ENCODE measurements at places on chromosomes 12 and 14. TPM values are rescaled to one million over a fixed set of nuclear protein-coding genes. Genes with fewer than 3 reads are reported as not detected.

DNA sequence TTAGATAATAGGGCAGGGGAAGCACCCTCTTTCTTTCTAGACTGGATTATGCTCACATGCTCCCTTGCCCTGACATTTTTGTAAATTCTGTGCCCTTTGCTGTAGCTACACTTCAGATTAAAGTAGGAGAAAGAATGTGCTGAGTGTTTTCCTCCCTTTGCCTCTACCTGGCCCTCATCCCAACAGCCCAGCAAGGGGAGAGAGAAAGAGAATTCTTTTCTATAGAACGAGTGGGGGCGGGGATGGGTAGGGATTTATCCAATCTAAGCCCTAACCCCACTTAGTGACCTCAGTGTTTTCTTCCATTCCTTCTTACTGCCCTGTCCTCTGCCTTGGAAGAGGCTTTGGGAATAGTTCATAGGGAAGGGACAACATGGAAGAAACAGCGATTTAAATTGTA is 13.5 kb downstream of the GPR84 start:
- DNase-seq, result no peak

DNA sequence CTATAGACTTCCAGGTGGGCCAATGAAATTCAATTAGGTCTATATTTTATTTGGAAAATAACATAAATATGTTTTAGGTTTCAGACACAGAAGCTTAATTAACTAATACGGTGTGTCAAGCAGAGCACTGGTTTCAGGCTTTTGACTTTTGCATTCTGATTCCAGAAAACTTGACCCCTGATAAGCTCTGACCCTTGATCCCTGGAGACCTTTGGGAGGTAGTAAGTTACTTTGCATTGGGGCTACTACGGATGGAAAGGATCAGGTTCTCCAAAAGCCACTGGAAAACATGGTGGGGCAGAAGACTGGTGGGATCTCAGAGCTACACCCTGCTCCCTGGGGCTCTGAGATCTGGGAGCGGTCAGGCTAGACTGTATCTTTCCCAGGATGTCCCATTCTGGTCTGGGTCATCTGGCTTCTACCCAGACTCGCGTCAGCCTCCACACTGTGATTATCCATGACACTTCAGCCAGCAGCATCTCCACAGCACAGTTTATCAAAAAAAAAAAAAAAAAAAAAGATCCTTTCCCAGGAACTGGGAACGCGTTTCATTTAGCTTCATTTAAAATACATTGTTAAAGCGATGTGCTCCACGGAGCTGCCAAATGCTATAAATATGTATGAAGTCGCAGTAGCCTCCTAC is 17.8 kb upstream of the EMP1 start:
- DNase-seq, result peak; percentile 87

- DNase-seq, result no peak
Measured at GRCh38 chr12:49352351-49352750, 5.7 kb downstream of the DNAJC22 start.

DNA sequence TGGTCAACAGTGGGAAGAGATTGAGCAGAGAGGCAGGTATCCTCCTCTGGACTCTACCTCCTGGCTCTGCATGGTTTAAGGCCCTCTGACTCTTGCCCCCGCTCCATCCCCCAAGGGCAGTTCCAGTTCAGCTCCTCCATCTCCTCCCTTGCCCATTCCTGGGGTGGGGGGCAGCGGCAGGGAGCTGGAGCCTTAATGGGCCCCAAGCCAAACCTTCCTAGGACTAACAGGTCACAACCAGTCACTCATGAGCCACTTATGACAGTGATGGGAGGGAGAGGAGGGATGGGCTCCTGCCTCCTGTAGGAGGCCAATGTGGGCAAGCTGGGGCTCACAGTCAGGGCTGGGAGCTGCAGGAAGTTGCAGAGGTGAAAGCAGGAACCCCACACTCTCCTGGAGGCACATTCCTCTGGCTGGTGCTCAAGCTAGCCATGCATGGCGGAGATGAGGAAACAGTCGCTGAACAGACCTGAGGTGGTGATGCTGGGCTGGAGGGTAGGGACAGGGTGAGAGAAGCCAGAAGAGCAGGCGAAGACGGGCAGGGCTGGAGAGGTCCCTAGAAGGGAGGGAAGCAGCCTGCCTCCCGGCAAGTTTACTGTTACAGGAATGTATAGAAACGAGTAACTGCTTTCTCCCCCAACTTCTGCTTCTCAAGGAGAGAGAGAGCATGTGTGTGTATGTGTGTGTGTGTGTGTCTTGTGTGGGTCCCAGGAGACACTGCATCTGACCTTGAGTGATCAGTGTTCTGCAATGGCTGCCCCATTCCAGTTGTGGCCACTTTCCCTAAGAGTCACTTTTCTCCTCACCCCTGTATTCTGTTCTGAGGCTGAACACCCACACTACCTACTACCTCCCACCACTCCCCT is 5.0 kb upstream of the RAPGEF3 start:
- no peak for DNase-seq

DNA sequence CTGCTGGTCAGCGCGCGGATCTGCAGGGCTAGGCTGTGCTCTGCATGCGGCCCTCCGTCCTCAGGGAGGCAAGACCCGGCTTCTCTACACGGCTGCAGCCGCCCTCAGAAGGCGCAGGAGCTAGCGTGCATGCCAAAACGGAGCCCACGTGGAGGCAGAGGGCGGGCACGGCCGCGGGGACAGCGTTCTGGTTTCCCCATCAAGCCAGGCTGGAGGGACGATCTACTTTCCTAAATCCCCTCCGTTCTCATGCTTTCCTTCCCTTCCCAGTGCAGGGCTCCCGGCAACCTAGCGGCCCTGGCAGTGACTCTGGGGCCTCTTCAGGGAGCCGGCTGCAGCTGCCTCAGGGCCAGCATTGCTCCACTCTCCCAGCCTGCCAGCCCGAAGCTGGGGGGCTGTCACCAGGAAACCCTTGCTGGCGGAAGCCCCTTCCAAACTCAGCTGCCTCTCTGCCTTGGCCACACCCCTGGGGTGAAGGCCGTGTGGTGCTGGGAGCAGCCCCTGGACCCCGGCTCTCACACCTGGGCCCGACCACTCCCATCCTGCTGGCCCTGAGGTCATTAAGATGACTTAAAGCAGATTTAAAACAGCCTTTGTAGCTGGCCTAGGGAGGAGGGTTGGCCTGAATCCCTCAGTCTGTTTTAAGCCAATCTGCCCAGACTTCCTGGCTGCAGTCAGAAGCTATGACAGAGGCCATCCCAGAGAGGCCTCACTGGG is 9.2 kb upstream of the GOLGA3 start:
- DNase-seq, result no peak

GRCh38 chr14:87966816-87967215 is 26.2 kb downstream of the GALC start:
- DNase-seq, result no peak

DNA sequence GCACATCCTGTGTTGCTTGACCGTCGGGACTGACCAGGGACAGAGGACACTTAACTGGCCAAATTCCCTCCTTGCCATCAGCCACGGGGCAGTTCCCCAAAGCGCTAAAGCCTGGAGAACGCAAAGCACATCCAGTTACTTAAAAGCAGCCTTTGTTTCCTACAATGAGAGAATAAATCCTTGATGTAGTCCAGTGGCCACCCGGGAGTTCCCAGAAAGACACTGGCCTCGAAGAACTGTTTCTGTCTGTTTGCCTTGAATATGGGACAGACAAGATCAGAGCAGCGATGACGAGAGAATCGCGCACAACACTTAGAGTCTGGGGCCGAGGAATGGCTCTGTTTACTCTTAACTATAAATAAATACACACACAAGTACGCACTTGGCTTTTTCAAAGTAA is 102.2 kb downstream of the TNFAIP2 start:
- no peak for DNase-seq

DNA sequence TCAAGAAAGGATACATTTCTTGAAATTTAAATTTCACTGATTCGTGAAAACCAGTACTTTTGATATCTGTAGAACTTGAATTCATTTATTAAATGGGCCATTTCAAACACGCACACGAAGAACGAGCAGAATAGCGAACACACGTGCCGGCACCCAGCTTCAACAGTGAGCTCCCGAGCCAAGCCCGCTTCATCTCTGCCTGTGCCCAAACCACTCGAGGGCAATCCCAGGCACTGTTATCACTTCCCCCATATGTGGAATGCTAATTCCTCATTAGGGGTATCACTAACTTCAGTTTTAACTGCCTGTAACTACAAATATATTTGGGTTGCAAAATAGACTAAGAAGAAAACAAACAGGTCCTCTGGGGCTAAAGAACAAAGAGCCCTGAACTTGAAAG is 48.0 kb downstream of the AMN start:
- no peak for DNase-seq

DNA sequence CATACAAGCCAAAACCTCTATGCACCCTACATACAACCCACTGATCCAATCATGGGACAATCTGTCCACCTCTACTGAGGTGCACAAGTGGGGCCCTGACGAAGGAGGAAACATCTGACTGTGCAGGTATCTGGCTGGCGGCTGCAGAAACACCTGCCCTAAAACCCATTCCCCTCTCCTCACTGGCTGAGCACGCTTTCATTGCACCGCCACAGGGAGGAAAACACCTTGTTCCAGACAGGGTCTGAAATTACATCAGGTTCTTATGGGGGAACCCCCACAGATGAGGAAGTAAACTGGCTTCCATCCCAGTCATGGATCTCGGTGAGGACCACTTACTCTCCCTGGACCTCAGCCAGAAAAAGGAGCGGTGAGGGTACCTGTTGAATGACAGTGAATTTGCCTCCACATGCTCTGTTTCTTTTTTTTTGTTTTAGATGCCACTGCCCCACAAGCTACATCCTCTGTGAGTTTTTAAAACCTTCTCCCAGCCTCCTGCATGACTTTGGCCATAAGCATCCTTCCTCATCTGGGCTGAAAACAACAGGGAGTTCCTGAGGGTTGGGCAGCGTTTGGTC is 23.8 kb upstream of the DGLUCY start:
- DNase-seq, result no peak

DNA sequence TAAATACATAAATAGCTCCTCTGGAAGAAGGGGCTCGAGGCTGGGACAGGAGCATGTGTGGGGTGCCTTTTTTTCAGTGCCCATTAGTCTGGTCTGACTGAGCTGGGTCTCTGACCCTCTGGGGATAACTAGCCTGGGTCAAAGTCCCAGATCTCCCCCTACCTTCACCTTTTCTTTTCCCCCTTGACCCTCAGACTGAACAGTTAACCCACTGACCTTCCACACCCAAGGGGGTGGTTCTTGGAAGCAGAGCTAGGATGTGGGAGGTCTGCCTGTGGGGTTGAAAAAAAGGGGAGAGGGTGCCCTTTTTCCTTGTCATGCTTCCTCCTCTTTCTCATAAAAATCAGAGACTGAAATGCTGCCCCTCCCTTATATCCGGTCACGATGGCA is 925 bp upstream of the GLI1 start:
- no peak for DNase-seq

The RFLNA gene
- total RNA-seq, result 1.4 TPM

The KIF26A gene
- 4.6 TPM for total RNA-seq

The REP15 gene
- 1.3 TPM for total RNA-seq
